Activated naive CD8-positive, alpha-beta T cell treated with anti-CD3 and anti-CD28 coated beads for 36 hours (primary cell): ENCODE measurements at places on chromosomes 16 and 17.
A peak's percentile ranks its signal among the peaks of the same experiment; 100 is the strongest.

GRCh38 chr16:79303959-79304387, 296.6 kb downstream of the MAF start:
- H3K36me3 ChIP-seq = no peaks in the 10 kb centered on the region
- DNase-seq = no peak
- no peak overlapping the region for H3K4me3 ChIP-seq
- H3K27me3 ChIP-seq = peaks cover 15% of the 10 kb centered on the region

GRCh38 chr17:16215965-16216316, 607 bp upstream of the NCOR1 start:
- H3K27ac ChIP-seq = peak overlapping the region; percentile 95
- peak overlapping the region; percentile 98 for H3K4me3 ChIP-seq
- peaks cover 31% of the 10 kb centered on the region for H3K4me1 ChIP-seq

- H3K27ac ChIP-seq = no peak overlapping the region
- no peaks in the 10 kb centered on the region for H3K4me1 ChIP-seq
- H3K36me3 ChIP-seq = no peaks in the 10 kb centered on the region
- DNase-seq = no peak
- H3K27me3 ChIP-seq = no peaks in the 10 kb centered on the region
Observed at GRCh38 chr16:66286527-66286926, 80.0 kb upstream of the CDH5 start.

DNA sequence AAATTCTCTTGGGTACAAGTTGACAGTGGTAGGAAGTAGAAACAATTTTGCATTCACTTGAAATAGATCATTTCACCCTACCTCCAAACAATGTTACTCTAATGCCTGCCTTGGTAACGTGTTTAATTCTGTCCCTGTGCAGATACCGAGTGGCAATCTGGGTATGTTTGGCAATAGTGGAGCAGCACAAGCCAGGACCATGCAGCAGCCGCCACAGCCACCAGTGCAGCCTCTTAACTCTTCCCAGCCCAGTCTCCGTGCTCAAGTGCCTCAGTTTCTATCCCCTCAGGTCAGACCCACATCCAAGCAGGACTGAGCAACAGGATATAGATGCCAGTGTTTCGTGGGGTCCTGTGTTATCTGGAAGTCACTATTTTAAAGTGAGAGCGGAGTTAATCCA, 49.3 kb downstream of the TMC6 start:
- no peak overlapping the region for H3K27ac ChIP-seq
- no peak overlapping the region for H3K4me3 ChIP-seq
- H3K27me3 ChIP-seq = no peaks in the 10 kb centered on the region
- H3K36me3 ChIP-seq = peaks cover 5% of the 10 kb centered on the region
- H3K4me1 ChIP-seq = peaks cover 5% of the 10 kb centered on the region

DNA sequence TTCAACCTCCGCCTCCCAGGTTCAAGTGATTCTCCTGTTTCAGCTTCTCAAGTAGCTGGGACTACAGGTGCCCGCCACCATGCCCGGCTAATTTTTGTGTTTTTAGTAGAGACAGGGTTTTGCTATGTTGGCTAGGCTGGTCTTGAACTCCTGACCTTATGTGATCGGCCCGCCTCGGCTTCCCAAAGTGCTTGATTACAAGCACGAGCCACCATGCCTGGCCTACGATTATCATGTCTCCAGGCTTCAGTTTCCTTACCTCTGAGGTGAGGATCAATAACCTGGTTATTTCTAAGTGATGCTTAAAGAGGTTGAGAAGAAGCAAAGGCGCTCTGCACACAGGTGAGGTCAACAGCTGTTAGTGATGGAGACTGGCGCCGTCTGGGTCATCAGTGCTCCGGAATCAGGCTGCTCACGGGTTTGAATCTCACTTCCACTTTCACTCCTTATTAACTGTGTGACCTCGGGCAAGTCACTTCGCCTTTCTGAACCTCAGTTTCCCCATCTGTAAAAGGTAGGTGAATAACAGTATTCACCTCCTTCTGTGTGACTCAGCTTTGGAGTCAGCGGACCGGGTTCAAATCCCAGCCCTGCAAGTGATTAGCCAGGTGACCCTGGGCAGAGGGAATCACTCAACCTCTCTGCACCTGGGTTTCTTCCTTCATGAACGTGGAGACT, 745 bp upstream of the ABCC1 start:
- peak; percentile 34 for DNase-seq
- H3K4me3 ChIP-seq = peak overlapping the region; percentile 82
- H3K27me3 ChIP-seq = no peaks in the 10 kb centered on the region
- peaks cover 26% of the 10 kb centered on the region for H3K36me3 ChIP-seq
- H3K27ac ChIP-seq = peak overlapping the region; percentile 90

DNA sequence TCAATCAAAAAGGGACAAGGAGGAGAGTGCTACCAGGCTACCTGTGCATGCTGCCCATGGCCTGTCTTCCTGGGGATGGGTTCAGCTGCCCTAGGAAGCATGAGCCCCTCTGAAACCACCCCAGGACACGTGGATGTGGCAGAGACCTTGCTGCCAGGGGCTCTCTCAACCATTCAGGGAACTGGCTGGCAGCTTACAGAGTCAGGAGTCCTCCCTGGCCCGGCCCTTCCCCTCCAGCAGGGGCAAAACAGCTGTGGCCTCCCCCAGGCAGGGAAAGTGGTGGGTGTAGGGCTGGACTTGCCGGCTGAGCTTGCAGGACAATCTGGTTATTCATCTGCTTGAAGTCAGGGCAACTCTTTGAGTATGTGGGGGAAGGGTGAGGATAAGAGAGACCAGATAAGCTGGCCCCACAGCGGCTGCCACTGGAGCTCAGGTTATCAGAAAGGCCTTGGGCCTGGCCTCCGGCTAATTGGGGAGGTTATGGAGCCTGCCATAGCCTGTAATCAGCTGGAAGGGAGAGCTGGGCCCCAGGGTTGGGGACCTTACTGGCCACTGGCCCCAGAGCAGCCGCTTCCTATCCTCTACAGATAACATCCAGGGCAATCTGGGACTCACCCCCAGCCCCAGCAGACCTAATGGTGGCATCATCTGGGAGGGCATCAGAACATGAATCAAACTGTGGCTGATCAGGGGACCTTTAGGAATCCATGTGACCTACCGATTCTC, 5.6 kb upstream of the TBX2 start:
- no peak for DNase-seq
- H3K4me3 ChIP-seq = no peak overlapping the region
- H3K27me3 ChIP-seq = peaks cover 37% of the 10 kb centered on the region
- H3K36me3 ChIP-seq = no peaks in the 10 kb centered on the region
- no peak overlapping the region for H3K27ac ChIP-seq

- no peak overlapping the region for H3K4me3 ChIP-seq
- DNase-seq = no peak
- H3K27me3 ChIP-seq = no peaks in the 10 kb centered on the region
- H3K27ac ChIP-seq = no peak overlapping the region
- H3K36me3 ChIP-seq = peaks cover 18% of the 10 kb centered on the region
- H3K4me1 ChIP-seq = peaks cover 7% of the 10 kb centered on the region
Observed at GRCh38 chr16:46914556-46915201, 30.5 kb downstream of the GPT2 start.
